ENCODE measurements at places on chromosomes 7 and 10. TPM values are rescaled to one million over a fixed set of nuclear protein-coding genes. Genes with fewer than 3 reads are reported as not detected.

The ITIH5 gene
- 37.1 TPM for total RNA-seq

The NPTX2 gene
- total RNA-seq, result 3.1 TPM

The SLC16A12 gene
- 1.6 TPM for total RNA-seq

The SLC25A13 gene
- total RNA-seq, result 21.9 TPM

The NPC1L1 gene
- total RNA-seq, result not detected

The TSPAN33 gene
- 29.7 TPM for total RNA-seq

The DENND2A gene
- total RNA-seq, result 32.4 TPM
